Lung (tissue), 17 donors: ENCODE measurements at places on chromosomes 1 and 21. TPM values are rescaled to one million over a fixed set of nuclear protein-coding genes. Genes with fewer than 3 reads are reported as not detected.

GRCh38 chr1:111742938-111743549, 3.8 kb upstream of the INKA2 start:
- H3K27me3 ChIP-seq, result no peaks in the 10 kb centered on the region
- no peak overlapping the region for H3K4me3 ChIP-seq
- H3K36me3 ChIP-seq, result no peaks in the 10 kb centered on the region
- no peak overlapping the region for H3K27ac ChIP-seq

DNA sequence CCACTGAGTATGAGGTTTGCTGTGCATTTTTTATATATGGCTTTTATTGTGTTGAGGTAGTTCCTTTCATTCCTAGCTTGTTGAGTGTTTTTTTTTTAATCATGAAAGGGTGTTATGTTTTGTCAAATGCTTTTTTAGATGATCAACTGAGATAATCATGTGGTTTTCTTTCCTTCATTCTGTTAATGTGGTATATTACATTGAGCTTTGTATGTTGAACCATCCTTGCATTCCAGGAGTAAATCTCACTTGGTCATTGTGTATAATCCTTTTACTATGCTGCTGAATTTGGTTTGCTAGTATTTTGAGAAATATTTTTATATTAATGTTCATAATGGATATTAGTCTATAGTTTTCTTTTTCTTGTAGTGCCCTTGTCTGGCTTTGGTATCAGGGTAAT, 11.1 kb upstream of the ZBTB40 start:
- no peak overlapping the region for H3K4me3 ChIP-seq
- no peaks in the 10 kb centered on the region for H3K27me3 ChIP-seq
- no peaks in the 10 kb centered on the region for H3K4me1 ChIP-seq
- no peak overlapping the region for H3K27ac ChIP-seq
- DNase-seq, result no peak
- no peaks in the 10 kb centered on the region for H3K36me3 ChIP-seq

BGLAP gene
- 1.3 TPM for total RNA-seq

GRCh38 chr1:167879508-167879907, 34.4 kb downstream of the ADCY10 start:
- DNase-seq, result no peak
- H3K4me3 ChIP-seq, result no peak overlapping the region
- no peaks in the 10 kb centered on the region for H3K4me1 ChIP-seq
- no peaks in the 10 kb centered on the region for H3K27me3 ChIP-seq
- no peaks in the 10 kb centered on the region for H3K36me3 ChIP-seq
- no peak overlapping the region for H3K27ac ChIP-seq

DNA sequence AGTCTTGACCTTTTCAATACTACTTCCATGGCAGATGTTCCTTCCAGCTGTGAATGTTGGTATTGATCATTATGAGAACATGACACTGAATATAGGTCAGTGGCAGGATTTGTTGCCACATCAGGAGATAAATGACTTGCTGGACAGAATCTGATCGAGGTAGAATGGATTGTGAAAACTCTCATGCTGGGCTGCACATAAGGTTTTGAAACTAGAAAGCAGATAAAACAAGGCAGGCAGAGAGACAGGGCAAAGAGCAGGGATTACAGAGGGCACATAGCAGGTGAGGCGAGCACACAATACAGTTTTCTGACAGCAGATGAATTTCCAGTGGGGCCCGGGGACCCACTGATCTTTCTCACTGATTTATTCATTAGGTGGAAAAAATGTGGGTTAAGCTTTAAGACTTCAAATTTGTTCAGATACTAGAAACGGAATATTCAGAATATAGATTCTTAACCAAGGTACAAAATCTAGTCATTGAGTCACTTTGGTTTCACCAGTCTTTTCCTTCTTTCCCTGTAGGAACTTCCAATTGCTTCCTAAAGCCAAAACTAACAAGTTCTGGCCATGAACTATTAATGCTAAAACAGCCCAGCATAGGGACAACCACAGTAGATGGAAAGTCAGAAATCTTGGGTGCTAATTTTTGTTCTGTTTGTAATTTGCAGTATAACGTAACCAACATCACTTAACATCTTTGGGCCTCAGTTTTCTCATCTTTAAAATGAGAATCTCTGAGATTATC, 296.0 kb upstream of the PTBP2 start:
- no peak overlapping the region for H3K4me3 ChIP-seq
- H3K36me3 ChIP-seq, result no peaks in the 10 kb centered on the region
- no peak for DNase-seq
- H3K27ac ChIP-seq, result no peak overlapping the region

SYT2 gene
- 0.23 TPM for total RNA-seq

GRCh38 chr1:21655748-21656147, 13.4 kb downstream of the RAP1GAP start:
- no peaks in the 10 kb centered on the region for H3K36me3 ChIP-seq
- H3K4me1 ChIP-seq, result peaks cover 10% of the 10 kb centered on the region
- no peak overlapping the region for H3K4me3 ChIP-seq

DNA sequence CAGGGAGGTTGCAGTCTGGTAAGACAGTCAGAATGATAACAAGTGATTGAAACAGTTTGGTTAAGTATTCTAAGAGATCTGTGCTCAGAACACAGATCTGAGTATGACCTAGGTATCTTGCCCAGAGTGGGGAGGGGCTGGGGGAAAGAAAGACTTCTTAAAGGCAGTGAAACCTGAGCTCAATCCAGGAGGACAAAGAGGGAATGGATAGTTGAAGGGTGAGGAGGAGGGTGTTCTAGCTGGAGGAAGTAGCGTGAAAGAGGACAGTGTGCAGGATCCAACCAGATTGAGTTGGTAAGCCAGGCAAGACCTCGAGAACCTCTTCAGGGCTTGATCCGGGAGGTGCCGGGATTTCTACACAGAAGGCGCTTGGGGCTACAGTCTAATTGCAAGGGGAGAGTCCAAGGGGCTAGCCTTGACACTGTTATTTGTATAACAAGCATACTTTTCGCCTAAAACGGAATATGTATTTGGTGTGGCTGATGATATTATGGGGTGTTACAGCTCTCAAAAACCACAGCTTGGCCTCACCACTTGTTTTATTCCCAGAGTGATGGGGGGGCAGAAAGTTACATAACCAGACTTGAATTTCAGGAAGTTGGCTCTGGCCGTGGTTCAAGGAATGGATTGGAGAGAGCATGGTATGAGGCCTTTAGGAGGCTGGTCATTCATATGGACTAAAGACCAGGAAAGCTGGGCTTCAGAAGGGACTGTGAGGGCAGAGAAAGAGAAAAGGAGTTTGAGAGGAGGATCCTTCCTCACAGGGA, 19.1 kb downstream of the RCSD1 start:
- peak overlapping the region; percentile 24 for H3K27ac ChIP-seq
- H3K36me3 ChIP-seq, result no peaks in the 10 kb centered on the region
- no peak overlapping the region for H3K4me3 ChIP-seq
- peak; percentile 34 for DNase-seq

DNA sequence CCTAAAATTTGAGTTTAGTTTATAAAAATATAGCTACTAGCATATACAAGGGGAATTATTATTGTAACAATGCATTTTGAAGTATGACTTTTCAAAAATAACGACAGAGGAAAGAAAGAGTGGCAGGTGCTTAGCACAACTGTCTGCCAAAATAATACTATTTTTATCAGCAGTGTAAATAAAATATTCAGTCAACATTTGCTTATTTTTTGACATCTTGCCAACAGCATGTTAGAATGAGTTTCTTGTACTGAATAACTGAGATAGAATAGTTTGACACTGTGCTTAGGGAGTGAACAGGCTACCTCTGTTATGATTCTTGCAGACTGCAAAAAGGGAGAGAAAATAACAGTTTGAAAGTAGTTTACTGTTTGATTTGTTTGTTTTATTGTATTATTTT, 909.8 kb downstream of the BRINP3 start:
- H3K27ac ChIP-seq, result no peak overlapping the region
- no peaks in the 10 kb centered on the region for H3K36me3 ChIP-seq
- H3K4me3 ChIP-seq, result no peak overlapping the region
- DNase-seq, result no peak

ATAD3C gene
- total RNA-seq, result 0.60 TPM

GRCh38 chr1:246096356-246096755, 410.7 kb downstream of the SMYD3 start:
- DNase-seq, result no peak
- H3K27ac ChIP-seq, result no peak overlapping the region
- no peaks in the 10 kb centered on the region for H3K27me3 ChIP-seq
- H3K4me3 ChIP-seq, result no peak overlapping the region
- no peaks in the 10 kb centered on the region for H3K4me1 ChIP-seq

DNA sequence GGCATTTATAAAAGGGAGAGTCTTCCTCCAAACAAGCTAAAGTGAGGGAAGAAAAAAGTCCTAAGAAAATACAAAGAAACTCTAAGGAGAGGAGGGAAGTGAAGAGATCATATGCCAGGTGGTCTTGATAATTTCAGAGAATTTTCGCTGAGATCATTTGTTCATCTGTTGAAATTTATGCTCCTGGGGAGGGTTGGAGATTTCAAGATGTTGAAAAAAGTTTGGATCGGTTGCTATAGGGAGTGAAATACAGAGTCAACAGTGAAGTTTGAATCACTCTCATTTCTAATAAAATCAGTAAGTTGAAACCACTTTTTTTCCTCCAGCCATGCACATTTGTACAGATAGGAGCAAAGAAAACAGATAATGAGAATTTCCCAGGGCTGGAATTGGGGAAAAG, 299.1 kb upstream of the ADAMTS5 start:
- H3K27me3 ChIP-seq, result no peaks in the 10 kb centered on the region
- no peak overlapping the region for H3K27ac ChIP-seq
- H3K4me3 ChIP-seq, result no peak overlapping the region
- H3K36me3 ChIP-seq, result no peaks in the 10 kb centered on the region
- H3K4me1 ChIP-seq, result peaks cover 11% of the 10 kb centered on the region

DNA sequence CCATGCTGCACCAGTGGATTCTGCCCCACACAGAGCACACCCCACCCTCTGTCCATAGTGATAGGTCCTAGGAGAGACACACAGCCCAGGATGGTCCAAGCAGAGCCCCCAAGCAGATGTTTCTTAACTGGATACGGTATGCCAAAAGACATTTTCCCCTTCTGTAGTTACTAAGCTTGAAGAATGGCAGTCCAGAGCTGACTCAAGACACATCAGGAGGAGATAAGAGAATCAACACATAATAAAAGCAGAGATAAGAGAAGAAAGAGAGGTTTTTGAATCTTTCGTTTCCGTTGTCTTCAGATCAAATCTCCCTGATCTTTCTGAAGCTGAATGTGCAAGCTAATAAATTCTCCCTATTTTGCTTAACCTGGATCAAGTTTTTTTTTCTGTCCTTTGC, 21.8 kb upstream of the CASQ2 start:
- H3K27ac ChIP-seq, result no peak overlapping the region
- H3K4me3 ChIP-seq, result no peak overlapping the region
- no peaks in the 10 kb centered on the region for H3K36me3 ChIP-seq
- peaks cover 8% of the 10 kb centered on the region for H3K4me1 ChIP-seq

- H3K27me3 ChIP-seq, result no peaks in the 10 kb centered on the region
- H3K36me3 ChIP-seq, result no peaks in the 10 kb centered on the region
- peaks cover 30% of the 10 kb centered on the region for H3K4me1 ChIP-seq
- H3K27ac ChIP-seq, result no peak overlapping the region
- DNase-seq, result peak; percentile 56
These were observed 55.8 kb upstream of the SSBP3 start for GRCh38 chr1:54461731-54462596.

DNA sequence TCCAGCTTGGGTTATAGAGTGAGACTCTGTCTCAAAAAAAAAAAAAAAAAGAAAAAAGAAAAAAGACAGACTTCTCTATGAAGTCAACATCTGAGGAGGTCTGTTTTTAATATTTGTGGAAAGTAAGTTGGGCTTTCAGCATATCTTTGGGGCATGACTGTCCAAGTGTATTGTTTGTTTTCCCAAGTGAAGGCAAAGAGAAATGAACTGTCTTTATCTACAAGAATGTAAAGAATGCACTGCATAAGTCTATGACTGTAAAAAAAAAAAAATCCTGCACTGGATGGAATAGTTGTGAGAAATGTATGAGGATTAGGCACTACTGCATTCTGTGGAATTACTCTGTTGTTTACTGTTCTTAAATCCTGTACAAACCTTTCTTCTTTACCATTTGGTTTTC, 45.6 kb upstream of the TMEM61 start:
- no peaks in the 10 kb centered on the region for H3K36me3 ChIP-seq
- H3K4me1 ChIP-seq, result peaks cover 3% of the 10 kb centered on the region
- H3K27me3 ChIP-seq, result no peaks in the 10 kb centered on the region
- no peak overlapping the region for H3K4me3 ChIP-seq
- peak; percentile 57 for DNase-seq

- DNase-seq, result no peak
- H3K27me3 ChIP-seq, result no peaks in the 10 kb centered on the region
- H3K27ac ChIP-seq, result peak overlapping the region; percentile 78
These were observed 23.8 kb downstream of the HIVEP3 start for GRCh38 chr1:41894808-41895483.

- H3K4me1 ChIP-seq, result no peaks in the 10 kb centered on the region
- H3K36me3 ChIP-seq, result no peaks in the 10 kb centered on the region
- DNase-seq, result no peak
- no peaks in the 10 kb centered on the region for H3K27me3 ChIP-seq
- no peak overlapping the region for H3K27ac ChIP-seq
These were observed 75.2 kb downstream of the GFI1 start for GRCh38 chr1:92411511-92411910.

SLC2A5 gene
- total RNA-seq, result 2.8 TPM

DNA sequence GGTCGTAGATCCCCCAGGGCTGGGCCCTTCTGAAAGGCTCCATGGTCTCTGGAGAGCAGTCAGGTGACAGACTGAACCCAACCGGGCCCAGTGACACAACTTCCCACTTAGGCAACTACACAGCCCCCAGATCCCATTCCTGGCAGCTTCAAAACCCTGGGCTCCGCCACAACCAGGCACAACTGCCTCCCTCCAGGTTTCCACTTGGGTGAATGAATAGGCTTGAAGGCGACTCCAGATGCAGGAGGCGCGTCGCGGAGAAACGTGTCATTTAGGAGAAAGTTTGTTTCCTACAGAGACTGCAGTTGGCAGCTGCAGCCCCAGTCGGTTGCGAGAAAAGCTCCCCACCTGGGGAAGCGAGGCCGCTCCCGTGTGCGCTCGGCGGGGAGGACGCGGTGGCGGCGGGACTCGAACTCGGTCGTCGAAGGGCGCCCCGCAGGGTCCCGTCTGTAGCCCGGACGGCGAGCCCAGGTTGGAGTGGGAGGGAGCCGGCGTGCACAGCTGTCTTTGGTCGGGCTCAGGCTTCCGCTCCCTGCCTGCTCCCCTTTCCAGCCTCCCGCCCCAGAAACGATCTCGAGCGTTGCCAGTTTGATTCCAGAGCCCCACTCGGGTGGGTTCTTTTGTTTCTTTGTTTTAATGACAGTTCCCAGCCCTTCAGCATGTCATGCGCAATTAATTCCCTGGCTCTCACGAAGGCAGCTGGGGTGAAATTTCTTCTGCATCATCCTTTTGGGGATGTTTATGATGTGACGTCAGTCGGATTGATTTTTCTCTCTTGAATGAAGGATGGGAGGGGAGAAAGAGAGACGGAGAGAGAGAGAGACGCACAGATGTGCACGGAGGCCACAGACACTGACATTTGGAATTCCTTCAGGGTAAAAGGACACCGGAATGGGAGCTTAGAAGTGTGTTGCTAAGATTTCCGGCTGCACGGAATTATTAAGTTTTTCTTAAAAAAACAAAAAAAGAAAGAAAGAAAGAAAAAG, 862 bp upstream of the SGIP1 start:
- H3K4me1 ChIP-seq, result peaks cover 4% of the 10 kb centered on the region
- peak; percentile 69 for DNase-seq
- no peaks in the 10 kb centered on the region for H3K27me3 ChIP-seq

CHRM3 gene
- 6.6 TPM for total RNA-seq

- H3K27me3 ChIP-seq, result no peaks in the 10 kb centered on the region
- no peak for DNase-seq
- H3K4me1 ChIP-seq, result no peaks in the 10 kb centered on the region
- H3K36me3 ChIP-seq, result no peaks in the 10 kb centered on the region
These were observed 85.6 kb downstream of the WDR4 start for GRCh38 chr21:42793774-42794173.

KLHDC7A gene
- total RNA-seq, result 1.3 TPM

TRAF3IP3 gene
- 6.9 TPM for total RNA-seq

GRCh38 chr1:42970143-42970542, 11.5 kb upstream of the SLC2A1 start:
- H3K36me3 ChIP-seq, result no peaks in the 10 kb centered on the region
- H3K4me1 ChIP-seq, result peaks cover 11% of the 10 kb centered on the region
- H3K27me3 ChIP-seq, result no peaks in the 10 kb centered on the region
- DNase-seq, result no peak
- H3K4me3 ChIP-seq, result no peak overlapping the region
